Activated CD4-positive, alpha-beta T cell treated with anti-CD3 and anti-CD28 coated beads, Interleukin-2, amount 50 U/mL, for 48 hours (primary cell): ENCODE measurements at places on chromosomes 1 and 21.

GRCh38 chr1:233079574-233079973 is 129.2 kb downstream of the NTPCR start:
- no peak for DNase-seq

GRCh38 chr1:6523566-6523965 is 30.7 kb downstream of the NOL9 start:
- no peak for DNase-seq

- DNase-seq, result no peak
Measured at GRCh38 chr1:175162955-175163354, 29.6 kb downstream of the KIAA0040 start.

- no peak for DNase-seq
Measured at GRCh38 chr1:76562292-76562691, 305.0 kb upstream of the ST6GALNAC5 start.

DNA sequence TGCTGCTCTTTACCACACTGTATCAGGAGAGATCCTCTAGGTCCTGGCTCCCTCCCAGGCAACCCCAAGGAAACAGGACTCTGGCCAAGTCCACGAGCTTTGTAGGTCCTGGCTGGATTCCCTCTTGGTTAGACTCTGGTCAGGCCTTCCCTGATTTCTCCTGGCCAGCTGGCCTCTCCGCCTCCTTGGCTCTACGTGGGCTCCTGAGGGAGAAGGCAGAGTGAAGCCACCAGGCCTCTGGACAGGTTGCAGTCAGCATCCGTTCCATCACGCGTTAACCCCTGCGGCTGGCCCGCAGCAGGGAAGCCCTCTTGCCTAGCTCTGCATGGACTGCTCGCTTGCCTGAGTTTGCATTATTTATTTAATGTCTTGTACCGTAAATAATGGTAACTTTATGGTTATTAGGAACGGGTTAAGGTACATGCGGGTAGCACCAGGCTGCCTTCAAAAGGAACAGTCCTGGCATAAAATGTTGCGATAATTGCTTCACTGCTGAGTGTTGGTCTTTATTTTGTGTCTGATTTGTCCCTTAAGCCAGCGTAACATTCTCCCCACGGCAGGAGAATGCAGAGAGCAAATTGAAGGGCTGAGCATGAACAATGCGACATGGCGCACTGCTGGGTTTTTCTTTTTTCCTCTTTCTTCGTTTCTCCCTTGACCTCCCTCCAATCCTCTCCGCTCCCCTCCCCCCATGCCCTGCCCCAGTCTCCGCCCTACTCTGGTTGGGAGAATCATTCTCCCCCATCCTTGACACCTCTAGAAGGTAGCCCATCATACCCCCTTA is 100.3 kb downstream of the RNF220 start:
- no peak for DNase-seq

GRCh38 chr1:41915786-41916571 is 2.7 kb downstream of the HIVEP3 start:
- no peak for DNase-seq

GRCh38 chr1:2617971-2618470 is 14.8 kb downstream of the MMEL1 start:
- DNase-seq, result no peak

- no peak for DNase-seq
Measured at GRCh38 chr1:172489847-172490246, 43.1 kb upstream of the SUCO start.

DNA sequence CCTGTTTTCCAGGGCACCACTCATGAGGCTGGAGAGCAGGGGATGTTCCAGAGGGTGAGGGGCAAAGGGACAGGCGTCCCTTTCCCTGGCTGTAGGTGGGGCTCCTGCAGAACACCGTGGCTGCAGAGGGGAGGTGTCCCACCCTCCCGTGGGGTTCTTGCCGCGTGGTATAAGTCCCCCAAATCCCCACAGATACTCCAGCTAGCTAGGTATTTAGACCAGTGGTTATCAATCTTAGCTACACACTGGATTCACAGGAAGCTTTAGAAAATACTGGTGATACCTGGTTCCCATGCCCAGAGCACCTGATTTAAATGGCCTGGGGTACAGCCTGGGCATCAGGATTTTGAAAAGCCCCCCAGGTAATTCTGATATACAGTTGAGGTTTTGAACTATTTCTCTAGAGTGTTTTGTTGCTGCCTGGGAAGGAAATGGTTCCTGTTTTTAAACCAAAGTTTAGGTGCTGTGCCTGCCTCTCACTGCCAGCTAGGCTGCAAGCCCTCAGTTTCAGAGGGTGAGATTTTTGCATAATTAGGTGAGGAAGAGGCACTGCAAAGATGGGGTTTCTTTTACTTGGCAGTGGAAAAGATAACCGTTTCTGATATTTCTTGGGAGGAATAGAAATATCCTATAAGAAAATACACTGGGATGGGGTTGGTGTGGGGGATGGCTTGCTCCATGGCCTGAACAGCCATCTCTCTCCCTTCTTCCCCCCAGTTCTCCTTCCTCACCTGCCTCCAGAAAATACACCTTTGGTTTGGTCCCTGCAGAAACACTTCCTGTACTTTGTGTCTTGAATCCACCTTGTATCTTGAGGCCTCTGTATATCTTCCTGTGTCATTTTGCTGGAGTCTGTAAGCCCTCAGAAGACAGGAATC is 51.7 kb downstream of the RASSF5 start:
- DNase-seq, result peak; percentile 27

DNA sequence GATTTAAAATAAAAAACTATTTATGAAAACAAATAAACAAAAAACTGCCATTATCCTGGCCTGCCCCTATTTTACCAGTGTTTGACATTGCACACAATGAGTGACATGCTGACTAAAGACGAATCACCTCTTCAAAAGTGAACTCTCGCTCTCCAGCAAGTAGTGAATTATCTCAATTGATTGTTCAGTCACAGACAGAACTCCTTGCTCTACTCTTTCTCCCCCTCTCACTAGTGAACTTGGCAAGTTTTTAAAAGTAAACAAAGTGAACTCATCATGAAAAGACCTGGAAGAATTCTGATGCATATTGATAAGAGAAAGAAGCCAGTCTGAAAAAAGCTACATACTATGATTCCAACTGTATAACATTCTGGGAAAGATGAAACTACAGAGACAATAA is 4.7 kb upstream of the C1orf52 start:
- DNase-seq, result no peak

- DNase-seq, result no peak
Measured at GRCh38 chr1:89339039-89339438, 24.8 kb upstream of the GBP6 start.

GRCh38 chr1:41412748-41413147 is 51.5 kb downstream of the FOXO6 start:
- no peak for DNase-seq

- DNase-seq, result no peak
Measured at GRCh38 chr1:235054466-235054865, 74.2 kb downstream of the TOMM20 start.

- no peak for DNase-seq
Measured at GRCh38 chr1:107181253-107181969, 40.6 kb downstream of the NTNG1 start.

DNA sequence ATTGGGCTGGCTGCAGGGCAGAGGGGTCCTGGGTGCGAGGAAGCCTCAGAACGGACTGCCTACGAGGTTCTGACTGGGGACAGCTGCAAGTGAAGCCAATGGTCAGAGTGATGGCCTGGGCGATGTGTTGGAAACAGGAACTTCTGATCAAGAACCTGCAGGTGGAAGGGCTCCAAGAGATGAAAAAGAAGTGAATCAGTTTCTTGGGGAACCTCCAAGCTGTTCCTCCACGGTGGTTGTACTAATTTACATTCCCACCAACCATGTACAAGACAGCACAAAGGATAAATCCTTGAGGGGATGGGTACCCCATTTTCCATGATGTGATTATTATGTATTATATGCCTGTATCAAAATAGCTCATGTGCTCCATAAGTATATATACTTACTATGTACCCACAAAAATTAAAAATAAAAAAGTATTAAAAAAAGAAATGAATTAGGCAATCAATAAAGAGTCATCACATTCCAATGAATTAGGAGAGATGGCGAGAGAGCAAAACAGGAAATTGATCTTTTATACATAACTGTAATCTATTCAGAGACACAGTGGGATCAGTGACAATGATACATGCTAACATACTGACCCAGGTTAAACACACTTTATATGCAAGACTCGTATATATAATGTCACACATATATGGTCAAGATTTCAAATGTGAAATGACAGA is 58.1 kb downstream of the PTPN14 start:
- no peak for DNase-seq

DNA sequence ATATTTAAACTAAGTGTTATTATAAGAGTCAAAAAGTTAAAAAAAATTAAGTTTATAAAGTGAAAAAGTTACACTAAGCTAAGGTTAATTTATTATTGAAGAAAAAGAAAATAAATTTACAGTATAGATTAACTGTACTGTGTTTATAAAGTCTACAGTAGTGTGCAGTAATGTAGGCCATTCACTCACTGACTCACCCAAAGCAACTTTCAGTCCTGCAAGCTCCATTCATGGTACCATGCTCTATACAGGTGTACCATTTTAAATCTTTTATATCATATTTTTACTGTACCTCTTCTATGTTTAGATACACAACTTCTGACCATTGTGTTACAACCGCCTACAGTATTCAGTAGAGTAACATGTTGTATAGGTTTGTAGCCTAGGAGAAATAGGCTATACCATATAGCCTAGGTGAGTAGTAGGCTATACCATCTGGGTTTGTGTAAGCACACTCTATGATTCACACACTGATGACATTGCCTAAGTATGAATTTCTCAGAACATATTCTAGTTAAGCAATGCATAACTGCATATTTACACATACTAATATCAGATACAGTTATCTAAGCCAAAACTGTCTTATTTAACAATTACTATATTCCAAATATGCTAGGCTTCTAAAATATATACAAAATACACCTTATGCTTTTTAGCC is 80.6 kb upstream of the GFI1 start:
- no peak for DNase-seq

DNA sequence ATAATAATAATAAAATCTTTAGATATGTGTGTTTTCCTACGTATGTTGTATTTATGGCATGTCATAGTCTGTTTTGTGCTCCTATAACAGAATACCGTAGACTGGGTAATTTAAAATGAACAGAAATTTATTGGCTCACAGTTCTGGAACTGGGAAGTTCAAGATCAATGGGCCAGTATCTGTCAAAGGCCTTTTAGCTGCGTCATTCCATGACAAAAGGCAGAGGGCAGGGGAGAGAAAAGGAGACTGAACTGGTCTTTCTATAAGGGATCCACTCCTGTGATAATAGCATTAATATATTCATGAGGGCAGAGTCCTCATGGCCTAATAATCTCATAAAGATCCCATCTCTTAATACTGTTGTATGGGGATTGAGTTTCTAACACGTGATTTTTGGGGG is 7.1 kb upstream of the SFT2D2 start:
- DNase-seq, result no peak

GRCh38 chr1:186086583-186086982 is 288.5 kb downstream of the TPR start:
- DNase-seq, result no peak

GRCh38 chr1:11345971-11346715 is 73.1 kb downstream of the UBIAD1 start:
- no peak for DNase-seq

GRCh38 chr1:18719786-18720451 is 89.3 kb downstream of the PAX7 start:
- no peak for DNase-seq

DNA sequence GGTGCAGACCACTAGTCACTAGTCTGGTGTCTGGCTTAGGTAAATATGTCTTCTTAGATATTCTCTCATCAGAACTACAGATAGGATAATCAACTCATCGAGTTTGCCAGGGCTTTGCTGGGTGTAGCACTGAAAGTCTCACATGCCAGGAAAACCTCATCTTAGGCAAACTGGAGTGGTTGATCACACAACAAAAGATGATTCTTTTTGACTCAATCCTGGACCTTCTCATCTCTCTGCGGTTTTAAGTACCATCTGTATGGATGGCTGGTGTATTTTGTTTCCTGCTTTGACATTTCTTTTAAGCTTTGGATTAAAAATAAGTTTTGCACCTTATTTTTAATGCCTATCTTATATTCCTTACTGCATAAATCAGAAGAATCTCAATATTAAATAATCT is 11.3 kb downstream of the GBP2 start:
- no peak for DNase-seq

DNA sequence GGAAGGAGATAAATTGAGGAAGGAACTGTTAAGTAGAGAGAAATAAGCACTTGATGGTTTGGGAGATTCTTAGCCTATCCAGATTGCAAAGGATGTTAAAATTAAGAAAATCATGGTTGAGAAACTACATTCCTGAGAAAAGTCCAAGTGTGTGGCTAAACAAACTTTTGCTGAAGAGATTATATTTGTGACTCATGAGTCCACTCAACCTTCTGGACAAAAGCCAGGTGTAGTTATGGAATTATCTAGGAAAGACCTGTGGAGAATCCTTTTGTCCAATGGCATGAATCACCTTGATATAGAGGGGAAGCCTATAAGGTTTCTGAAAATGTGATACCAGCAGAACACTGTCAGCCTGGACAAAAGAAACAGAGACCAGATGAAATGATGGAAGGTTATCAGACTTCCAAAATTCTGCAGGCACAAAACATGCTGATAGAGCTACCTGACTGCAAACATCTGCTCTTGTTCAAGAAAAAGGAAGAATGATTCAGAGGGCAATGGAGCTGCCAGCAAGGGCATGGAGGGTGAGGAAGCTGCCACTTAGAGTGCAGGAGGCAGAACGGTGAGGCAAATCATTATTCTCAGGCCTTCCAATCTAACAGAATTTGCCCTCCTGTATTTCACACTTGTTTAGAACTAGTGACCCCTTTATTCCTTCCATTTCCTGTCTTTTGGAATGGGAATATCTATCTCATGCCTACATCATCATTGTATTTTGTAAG is 300.6 kb upstream of the PRMT6 start:
- DNase-seq, result no peak

DNA sequence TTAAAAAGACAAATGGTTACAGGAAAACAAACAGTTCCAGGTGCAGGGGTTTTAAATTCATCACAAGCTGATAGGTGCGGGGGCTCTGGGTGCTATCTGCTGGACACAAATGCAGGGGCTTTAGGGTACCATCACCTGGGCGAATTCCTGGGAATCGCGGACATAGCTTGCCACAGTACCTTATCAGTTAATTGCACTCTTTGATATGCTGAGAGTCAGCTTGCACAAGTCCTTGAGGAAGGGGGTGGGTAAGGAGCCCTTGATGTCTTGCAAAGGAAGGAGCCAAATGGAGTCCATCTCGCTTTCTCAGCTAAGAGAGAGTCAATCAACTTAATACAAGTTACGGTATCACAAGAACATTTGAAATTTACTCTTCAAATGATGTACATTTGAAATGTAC is 25.4 kb upstream of the TMEM54 start:
- DNase-seq, result no peak

- DNase-seq, result no peak
Measured at GRCh38 chr1:157658571-157658970, 42.0 kb downstream of the FCRL3 start.

DNA sequence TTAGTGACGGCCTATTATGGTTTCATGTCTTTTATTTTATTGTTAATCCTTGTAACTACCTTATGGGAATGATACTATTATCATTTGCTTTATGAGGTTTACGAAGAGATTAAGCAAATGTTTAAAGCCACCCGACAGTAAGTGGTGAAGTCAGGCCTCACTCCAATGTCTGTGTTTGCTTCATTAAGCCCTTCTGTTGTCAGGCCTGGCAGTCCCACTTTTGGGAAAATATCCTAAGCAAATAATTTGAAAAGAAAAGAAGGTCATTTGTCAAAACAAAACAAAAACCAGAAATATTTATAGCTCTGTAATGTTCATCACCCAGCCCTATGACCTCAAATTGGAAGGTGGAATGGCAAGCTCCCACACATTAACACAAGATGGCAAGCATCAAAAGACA is 40.7 kb upstream of the USP24 start:
- no peak for DNase-seq
